ENCODE measurements at places on chromosomes 13 and 19. TPM values are rescaled to one million over a fixed set of nuclear protein-coding genes. Genes with fewer than 3 reads are reported as not detected.

Gene PPM1N
- 2.3 TPM for total RNA-seq

Gene APOC1
- total RNA-seq: 1.4 TPM

Gene LIN37
- 12.2 TPM for total RNA-seq

Gene FARSA
- total RNA-seq: 58.9 TPM
